ENCODE measurements at places on chromosomes 2 and 18.

DNA sequence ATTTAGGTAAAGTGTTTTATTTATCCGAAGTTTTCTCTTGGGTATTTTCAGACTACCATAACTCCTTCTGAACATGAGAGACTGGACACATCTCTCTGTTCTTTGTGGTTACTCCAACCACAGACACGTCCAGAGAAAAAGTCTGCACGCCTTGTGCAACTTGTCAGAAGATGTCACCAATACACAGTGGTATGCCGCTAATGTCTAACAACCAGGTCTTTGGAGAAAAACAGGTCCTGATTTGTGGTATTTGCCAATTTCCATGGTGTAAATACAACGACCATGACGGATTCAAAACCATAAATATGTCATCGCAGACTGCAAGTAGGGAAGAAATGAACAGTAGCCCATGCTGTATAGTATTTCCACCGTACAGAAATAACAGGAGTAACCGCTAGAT, 620.6 kb upstream of the ID2 start:
- DNase-seq: no peak

DNA sequence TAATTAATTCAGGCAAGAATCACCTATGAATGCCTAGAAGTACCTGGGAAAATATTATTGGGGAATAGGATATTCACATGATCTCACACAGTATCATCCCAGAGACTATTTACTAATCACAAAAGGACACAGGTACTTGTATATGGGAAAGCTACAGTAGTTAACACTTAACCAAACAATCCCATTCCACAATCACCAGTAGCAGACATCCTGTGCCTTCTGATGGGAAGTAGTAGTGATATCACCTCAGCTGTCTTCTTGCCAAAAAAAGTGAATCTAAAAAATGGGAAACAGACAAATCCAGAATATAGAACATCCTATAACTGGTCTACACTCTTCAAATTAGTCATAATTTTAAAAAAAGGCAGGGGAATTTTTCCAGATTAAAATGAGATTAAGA, 75.6 kb upstream of the CCDC150 start:
- no peak for DNase-seq

DNA sequence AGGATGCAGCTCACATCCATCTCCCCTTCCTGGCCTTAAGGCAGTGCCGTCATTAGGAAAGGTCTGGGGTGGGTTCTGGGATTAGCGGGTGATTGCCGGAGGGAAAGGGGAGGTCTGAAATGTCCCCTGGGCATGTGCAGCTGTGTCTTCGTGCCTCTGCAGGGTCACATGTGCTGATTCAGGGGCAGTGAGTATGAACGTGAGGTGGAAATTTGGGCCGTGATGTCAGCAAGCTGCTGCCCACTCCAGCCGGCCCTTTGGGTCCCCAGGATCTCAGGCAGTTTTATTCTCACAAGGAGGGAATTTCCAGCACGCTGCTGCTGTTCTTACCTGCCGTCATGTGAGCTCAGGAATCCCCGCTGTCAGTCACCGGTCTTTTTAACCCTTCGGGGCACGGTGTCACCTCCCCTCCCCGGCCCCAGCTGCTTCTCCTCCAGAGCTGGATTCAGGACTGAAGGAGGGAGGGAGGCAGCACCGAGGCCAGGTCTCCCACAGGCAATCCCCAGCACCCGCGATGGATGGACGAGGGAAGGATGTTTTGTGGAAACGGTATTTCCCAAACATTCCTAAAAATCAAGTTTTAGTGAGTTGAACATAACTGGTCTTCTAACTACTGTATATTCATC, 23.5 kb downstream of the GPR35 start:
- no peak for DNase-seq

DNA sequence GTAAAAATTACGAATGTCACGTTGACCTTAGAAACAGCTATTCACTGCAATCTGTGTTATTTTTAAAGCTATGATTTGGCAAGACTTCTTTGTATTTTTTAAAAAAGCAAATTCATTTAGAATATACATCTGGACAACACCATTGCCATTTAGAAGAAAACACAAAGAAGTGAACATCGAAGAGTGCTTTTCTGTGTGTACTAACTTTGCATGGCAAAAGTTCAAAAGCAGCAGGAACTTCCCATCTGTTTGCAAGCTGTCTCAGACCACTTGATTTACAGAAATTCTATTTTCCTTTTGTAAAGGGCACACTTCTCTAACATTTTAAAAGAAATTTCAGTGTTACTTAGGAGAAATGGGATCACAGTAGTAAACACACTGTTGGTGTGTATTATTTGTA, 145.9 kb downstream of the CALCRL start:
- DNase-seq: no peak

DNA sequence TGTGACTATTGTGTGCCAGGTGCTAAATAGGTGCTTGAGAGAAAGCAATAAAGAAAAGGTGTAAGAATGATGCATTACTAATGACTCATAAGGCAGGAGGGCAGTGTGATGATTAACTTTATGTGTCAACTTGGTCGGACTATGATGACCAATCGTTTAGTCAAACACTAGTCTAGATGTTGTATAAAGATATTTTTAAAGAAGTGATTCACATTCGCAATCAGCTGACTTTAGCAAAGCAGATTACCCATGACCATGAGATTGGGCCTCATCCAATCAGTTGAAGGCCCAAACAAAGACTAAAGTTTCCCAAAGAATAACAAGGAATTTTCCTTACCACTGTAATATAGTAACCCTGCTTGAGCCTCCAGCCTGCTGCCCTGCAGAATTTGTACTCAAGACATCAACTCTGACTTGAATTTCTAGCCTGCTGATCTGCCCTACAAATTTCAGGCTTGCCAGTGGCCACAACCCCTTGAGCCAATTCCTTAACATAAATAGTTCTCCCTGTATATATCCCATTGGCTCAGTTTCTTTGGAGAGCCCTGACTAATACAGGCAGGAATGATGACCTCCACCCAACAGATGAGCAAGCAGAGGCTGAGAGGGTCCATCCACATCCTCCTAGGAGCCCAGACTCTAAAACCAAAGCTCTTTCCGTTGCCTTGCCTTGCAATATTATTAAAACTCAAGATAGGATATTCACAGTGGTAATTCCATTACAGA, 132.6 kb downstream of the ACTR3 start:
- no peak for DNase-seq

- peak; percentile 7 for DNase-seq
Measured at GRCh38 chr2:147045113-147045512, 799.7 kb upstream of the ACVR2A start.

DNA sequence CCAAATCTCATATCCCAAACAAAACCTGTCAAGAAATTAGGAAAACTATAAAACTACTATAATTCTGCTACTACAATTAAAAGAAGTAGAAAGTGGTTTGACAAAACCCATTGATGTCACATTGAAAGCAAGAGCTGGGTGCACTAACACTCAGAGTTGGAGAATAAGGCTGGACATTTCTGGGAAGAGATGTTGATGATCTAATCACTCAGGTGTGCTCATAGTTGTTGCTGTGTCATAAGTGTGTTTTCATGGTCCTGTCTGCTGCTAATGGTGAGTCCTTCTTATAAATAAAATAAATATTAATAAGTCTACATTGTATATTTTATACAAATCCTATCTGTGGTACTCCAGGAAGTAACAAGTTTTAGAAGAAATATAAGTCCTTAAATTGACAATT, 168.2 kb upstream of the LRP1B start:
- no peak for DNase-seq

DNA sequence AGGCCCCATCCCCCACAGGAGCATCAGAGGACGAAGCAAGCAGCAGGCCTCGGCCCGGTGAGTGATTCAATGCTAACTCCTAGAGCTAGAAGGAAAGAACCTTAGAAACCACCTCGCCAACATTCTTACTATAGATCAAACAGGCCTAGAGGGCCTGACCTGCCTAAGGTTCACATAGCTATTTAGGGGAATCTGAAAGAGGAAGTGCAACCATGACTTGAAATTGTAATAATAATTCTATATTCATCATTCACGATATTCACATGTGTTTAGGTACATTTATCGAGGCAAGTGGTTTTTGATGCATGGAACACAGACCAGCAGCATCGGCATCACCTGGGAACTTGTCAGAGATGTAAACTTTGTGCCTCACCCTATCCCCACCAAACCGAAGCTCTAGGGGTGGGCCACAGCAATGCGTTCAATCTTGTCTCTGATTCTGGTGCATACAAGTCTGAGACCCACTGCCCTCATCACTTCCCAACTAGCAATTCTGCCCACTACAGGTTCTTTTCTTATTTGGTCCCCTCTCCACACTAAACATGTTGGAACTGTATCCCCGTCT, 78.0 kb upstream of the DNMT3A start:
- DNase-seq: peak; percentile 26

DNA sequence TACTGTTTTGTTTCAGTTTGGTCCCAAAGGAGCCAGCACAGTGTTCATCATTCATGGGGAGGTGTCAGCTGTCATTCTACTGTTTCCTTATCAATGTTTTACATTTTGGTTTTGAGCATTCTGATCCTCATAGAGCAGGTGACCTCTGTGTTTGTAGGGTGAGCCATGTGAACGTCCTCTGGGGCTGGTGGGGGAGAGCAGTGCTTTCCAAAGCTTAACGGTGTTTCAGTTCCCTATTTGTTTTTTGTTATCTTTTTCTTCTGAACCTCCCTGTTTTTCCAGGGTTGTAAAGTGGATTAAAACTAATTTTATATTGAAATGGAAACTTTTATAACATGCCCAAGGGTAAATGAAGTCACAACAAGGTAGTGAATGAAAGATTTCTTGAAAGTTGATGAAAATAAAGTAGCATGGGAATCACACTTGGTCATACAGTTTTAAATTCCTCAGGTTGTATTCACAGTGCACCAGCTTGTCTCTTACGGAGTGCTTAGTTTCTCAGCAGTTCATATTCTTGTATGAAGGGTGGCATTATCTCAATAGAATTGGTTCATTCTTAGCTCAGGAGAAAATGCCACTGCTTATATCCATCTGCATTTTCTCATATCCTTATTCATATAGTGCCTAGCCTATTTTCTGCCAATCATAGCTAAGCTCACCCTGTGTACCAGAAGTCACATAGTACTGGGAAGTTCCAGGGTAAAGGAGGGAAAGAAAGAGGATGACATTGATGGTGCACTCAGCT, 54.5 kb downstream of the MAP4K4 start:
- no peak for DNase-seq

- DNase-seq: no peak
Measured at GRCh38 chr2:217996361-217996760, 6.4 kb downstream of the TNS1 start.

GRCh38 chr2:6139916-6140315, 447.7 kb downstream of the SOX11 start:
- no peak for DNase-seq

- DNase-seq: no peak
Measured at GRCh38 chr2:72142570-72143440, 4.9 kb downstream of the CYP26B1 start.

DNA sequence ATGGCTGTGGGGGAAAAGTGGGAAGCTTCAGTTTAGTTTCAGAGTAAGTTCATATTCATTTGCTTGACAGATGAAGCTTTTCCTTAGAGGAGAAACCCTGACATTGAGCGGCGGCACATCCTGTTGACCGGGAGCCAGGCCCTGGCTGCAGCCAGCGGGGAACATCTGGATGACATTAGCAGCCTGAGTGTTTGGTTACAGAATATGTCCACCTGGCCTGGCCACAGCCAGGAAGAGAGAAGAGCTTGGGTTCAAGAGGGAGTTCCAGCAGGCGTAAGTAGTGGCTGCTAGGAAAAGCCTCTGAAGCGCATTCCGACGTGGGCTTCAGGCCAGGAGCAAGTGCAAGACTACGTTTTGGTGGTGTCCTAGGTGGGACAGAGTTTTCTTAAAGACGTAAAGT, 144.9 kb upstream of the MYCN start:
- no peak for DNase-seq

DNA sequence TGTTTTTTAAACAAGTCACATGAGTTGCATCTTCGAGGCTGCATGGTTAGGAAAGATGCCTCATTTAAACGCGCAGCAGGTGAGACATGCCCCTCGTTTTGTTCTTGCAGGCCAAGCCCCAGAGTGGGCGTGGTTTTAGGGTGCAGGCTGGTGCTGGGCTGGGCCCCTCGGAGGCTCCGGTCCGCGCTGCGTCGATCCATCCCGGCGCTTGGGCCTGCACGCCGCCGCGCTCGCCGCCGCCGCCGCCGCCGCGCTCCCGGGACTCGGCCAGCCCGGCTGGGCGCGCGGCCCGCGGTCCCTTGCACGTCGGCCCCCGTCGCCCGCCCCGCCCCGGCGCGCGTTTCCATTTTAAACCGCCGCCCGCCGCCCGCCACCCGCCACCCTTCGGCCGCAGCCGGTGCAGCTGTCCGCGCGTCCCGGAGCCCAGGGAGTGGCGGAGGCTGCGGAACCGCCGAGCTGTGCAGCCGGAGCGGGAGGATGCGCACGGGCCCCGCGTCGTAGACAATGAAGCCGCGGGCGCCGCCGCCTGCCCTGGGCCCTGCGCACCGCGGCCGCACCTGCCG, 175.5 kb downstream of the AGAP1 start:
- DNase-seq: no peak

DNA sequence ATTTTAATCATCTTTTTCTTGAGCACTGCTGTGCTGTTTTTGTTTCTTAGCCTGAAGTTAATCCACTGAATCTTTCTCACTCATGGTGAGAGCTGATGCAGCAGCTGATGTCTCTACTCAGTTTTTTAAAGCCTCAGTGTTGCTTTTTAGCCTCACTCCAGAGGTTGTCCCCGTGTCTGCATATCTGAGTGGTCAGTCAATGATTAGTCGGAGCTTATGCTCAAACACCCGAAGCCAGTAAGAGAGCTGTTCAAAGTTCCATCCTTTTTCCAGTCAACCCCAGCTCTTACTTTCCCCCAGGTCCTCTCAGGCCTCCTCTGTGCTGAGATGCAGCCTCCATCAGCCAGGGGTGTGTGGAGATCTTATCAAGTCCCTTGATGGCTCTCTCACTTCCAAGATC, 81.1 kb downstream of the MBOAT2 start:
- no peak for DNase-seq

GRCh38 chr2:59391896-59392295, 1150.8 kb upstream of the FANCL start:
- DNase-seq: no peak

DNA sequence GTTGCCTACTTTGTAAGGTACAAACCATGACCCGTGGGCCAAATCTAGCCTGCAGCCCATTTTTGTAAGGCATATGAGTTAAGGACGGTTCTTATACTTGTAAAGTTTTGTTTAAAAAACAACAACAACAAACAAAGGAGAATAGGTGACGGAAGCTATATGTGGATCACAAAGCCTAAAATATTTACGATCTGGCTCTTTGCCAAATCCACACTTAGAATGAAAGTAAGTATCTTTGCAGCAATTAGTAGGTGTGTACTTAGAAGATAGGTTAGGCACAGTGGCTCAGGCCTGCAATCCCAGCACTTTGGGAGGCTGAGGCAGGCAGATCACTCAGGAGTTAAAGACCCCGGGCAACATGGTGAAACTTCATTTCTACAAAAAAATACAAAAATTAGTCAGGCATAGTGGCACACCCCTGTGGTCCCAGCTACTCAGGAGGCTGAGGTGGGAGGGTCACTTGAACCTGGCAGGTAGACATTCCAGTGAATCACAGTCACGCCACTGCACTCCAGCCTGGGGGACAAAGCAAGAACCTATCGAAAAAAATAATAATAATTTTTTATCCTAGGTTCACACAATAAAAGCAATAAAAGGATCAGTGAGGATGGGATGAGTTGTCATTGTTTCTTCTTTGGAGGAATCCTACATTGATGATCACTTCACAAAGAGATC, 57.8 kb upstream of the CTAGE1 start:
- DNase-seq: no peak

GRCh38 chr18:59646228-59646962, 50.8 kb downstream of the CCBE1 start:
- no peak for DNase-seq
